ENCODE measurements at places on chromosomes 16 and 17.

DNA sequence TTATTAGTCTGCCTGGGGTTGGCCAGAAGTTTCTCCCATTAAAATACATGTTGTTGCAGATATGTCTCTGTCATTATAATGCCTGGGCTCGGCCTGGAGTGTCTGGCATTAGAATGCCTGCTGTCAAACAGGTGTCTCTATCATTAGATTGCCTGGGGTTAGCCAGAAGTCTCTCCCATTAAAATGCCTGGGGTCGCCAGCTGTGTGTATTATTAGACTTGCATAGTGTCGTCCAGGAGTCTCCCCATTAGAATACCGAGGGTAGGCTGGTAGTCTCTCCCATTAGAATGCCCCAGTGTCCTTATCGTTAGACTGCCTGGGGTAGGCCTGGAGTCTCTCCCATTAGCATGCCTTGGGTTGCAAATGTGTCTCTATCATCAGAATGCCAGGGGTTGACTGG, 2270.8 kb downstream of the TP53TG3F start:
- DNase-seq = no peak

- DNase-seq = no peak
These were observed 77.6 kb downstream of the CHD9 start for GRCh38 chr16:53132406-53132805.

DNA sequence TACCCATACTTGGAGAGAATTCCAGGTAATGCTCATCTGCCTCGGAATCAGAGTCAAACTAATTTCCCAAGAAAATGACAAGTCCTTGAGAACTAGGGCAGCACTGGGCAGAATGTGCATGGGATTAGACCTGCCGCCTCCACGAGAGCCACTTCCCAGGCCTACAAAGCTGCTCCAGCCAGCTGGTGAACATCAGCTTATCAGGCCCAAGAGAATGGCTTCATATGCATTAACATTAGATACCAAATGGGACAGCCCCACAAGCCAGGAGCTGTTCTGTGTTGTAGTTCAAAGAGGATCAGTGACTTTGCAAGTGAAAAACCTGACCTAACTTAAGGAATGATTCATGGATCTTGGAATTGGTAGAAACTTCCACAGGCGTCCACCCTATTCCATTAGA, 203.3 kb downstream of the CYLD start:
- no peak for DNase-seq

DNA sequence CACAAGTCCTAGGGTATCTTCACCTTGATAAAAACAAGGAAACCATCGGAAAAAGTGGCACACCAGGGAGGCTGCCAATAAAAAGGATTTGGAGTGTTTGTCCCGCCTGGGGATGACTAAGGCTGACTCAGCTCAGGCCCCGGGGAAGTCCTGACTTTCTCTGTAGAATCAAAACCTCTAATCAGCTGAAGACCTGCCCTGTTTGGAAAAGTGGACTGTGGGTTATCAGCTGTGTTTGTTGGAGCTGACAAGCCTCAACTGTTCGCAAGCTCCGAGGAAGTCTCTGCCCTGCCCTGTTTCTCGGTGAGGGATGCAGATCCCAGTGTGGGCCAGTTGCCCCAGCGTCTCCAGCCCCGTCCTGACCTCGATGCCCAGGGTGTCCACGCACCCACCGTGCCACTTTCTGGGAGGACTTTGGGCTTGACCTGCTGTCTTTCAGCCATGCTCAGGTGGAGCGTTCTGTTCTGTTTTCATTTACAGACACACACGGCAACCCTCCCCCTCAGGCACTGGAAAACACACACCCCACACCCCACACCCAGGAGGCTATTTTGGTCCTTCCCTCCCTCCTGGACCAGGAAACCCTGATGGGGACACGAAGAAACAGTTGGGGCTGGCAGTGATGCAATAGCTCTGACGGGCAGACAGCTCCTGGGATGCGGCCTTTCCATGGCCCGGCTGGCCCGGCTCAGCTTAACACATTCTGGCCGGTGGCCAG, 27.6 kb upstream of the PITPNA start:
- DNase-seq = peak; percentile 81

DNA sequence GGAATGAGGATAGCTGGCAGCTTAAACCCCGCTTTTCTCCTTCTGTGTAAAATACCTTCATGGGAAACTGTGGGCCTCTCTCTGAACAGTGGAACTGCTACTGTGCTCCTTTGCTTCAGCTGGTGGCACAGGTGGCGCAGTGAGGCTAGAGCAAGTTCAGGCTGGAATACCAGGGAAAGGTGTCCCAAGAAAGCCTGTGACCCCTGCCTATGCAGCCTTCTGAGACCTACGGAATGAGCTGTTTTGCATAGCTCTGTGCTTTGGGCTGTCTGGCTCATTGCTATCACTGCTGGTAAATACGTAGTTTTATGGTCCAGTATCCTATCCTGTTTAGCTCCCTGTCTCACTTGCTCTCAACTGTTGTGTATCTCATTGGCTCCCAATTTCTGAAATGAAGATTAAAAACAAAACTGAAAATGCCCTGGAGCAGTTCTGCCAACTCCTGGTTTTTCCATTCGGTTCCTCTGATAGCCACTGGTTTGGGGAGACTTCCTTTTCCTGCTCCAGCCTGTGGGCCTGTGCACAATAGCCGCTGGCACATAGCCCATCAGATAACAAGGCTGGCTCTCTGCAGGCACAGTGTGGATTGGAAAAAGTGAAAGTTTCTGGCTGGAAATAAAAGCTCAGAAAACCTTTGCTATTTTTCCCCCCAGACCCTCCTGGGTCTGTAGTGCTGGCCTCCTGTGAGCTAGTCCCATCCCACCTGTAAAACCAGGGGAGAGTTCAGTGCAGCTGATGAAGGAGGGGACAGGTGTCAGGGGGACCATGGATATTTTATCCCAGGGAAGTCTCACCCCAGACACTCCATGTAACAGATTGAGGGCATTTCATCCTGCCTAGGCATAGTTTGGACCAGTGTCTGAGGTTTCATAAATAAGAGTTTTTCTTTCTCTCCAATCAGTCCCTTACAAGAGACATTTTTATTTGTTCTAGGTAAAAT, 24.0 kb downstream of the LIMD2 start:
- DNase-seq = peak; percentile 78

DNA sequence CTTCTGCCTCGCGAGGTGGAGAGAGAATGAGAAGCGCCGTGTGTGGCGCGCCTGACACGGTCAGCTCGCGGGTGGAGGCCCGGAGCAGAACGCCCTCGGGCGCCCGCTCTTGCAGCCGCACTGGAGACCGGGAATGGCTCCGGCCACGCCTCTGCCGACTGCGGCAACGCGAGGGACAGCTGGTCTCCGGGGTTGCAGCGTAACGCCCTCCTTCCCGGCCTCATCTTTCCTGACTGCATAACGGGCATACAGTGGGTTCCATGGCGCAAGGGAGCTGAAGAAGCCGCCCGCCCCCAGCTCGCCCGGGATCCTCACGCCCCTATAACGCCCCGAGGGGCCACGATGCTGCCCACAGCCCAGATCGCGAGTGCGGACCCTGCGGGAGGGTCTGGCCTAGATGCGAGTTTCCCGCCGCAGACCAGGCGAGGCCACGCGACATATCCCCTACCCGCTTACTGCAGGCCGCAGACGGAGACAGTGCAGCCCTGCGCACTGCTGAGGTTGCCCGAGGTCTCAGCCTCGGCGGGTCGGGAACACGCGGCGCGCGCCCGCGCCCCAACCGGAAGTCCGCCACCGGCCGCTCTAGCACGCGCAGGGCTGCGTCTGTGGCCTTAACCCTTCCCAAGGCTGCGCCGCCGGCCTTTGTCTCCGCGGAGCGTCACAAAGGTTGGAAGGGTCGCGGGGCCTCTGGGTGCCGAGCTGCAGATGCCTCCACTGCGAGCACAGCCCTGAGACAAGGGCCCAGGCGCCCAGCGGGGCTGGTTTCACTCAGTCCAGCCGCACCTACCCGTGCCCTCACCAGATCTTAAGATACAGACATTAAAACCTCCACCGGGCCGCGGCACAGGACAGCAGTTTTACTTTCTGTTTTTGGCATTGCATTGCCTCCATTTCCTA, 18.8 kb downstream of the BCL7C start:
- peak; percentile 81 for DNase-seq

- peak; percentile 26 for DNase-seq
These were observed 121.3 kb upstream of the GSE1 start for GRCh38 chr16:85491798-85492294.

DNA sequence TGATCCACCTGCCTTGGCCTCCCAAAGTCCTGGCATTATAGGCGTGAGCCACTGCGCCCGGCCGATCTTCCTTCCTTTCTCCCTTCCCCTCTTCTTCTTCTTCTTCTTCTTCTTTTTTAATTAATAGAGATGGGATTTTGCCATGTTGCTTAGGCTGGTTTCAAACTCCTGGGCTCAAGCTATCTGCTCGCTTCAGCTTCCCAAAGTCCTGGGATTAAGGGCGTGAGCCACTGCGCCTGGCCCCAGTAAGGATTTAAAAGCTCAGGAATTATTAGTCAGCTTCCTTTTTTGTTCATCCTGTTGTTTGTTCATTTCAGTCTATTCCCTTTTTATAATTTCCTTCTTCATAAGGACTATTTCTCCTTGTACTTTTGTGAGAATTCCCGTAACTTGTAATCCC, 32.7 kb upstream of the LRRC37A start:
- DNase-seq = no peak

- peak; percentile 68 for DNase-seq
These were observed 40.1 kb downstream of the CLEC16A start for GRCh38 chr16:10984509-10984908.

Measured in HFFc6 (cell line).